NT2/D1 (cell line): ENCODE measurements at places on chromosomes 7 and 10.

DNA sequence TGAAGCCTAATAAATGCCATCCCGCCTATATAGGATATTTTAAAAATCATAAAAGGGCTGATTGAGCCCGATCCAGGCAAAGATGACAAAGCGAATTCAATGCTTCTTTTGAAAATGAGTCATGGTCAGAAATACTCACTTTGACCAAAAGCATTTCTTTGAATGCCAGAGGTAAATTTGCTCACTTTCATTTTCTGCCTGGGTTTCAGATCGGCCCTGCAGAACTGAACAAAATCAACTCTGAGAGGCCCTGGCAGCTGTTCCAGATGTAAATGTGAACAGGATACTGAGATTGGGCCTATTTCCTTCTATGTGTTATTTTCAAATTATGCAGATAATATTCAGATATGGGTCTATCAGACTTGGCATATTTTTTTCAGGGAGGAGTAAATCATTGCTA lies 114.8 kb upstream of the ARID5B start:
- no peak for DNase-seq

DNA sequence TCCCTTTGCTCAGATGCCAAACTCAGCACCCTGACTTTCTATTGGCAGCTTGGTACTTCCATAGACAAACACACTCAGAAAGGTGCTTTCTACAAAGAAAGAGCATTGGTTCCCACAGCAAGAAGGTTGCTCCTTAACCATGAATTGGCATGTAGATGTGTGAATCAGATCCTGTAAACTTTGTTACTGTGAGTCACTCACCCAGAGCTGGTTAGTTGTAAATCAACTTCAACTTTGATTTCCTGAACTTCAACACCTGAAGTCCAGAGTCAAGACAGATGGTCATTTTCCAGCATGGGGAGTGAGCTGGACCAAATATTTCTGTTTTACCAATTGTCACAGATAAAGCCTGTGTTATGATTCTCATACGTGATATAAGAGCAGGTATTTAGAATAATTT lies 797.2 kb downstream of the TNS3 start:
- DNase-seq: no peak

DNA sequence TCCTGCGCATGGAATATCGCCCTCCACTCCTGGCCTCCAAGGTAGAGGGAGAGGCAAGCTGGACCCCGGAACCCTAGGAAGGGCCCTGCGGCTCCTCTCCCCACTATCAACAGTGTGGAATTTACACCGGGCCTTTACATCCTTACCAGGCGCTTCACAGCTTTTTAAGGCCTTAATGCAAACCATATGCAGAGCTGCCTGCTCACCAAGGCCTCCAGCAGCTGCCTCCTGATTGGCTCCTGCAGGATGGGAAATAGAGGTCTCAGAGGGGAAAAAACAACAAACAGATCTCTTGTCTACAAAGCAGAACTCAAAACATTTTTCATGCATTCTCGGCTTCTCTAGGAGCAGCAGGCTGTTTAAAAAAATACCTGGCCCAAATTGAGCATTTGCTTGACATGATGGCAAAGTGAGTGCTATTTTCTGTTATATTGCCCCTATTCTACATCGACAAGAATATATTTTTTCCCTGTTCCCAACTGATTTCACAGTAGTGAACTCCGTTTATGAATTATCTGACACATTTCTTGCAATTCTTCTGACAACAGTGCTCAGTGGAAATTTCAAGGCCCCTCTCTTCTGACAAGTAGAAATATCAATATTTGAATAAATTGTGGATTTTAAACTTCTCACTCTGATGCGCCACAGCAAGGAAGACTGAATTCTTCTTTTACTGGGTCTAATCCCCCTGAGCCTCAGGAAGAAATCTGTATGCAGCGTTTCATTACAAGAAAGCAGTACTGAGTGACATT lies 51.7 kb downstream of the EBF3 start:
- no peak for DNase-seq

- no peak for DNase-seq
Observed at GRCh38 chr10:14179251-14179650, 151.5 kb downstream of the FRMD4A start.

DNA sequence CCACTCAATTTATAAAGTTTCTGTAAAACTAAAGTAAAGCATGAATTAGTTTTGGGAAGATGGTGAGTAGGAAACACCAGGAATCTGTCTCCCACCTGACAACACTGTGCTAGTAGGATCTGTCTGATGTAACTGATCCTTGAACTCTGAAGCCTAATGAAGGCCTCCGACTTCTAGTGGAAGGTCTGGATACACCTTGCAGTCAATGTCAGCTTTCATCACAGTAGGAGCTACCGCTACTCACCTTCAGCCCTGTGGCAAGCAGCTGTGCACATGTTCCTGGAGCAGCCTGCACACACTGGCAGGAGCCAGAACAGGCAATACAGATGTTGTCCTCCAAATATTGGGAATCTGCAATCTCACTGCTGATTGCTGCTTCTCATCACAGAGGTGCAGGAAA lies 471.4 kb downstream of the PTPRN2 start:
- no peak for DNase-seq

GRCh38 chr7:117764031-117764430 lies 109.2 kb downstream of the CTTNBP2 start:
- DNase-seq: no peak

DNA sequence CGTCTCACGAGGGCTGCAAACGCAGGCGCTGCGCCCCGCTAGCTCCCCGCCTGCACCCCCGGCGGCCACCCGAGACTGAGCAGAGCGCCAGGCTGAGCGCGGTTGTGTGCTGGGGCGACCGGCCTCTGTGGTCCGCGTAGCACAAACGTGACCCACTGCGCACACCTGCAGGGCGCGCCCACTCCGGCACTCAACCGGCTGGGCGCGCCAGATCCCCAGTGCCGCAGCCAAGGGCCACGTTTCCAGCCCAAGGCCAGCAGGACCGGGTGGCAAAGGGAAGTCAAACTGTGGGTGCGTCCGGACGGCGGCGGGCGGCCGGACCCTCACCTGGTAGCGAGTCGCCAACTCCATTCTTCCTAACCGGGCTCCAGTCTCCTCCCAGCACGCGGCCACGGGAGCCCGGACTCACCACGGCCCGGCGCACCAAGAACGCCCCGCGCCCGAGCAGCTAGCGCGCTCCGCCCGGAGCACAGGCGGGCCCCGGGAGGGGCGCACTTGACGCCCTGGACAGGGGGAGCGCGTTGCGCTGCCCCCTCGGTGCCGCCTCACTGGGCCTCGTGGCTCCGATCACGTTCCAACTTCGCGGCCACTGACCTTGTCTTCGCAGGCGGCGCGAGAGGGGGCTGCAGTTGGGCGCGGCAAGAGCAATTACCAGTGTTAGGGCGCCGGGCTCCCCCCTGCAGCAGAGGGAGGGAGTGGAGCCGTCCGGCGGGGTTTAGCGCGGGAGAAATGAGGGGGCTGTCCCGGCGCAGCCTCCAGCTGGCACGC lies at the start of gene CDCA7L:
TSS of gene CDCA7L (minus strand) at position 446 of the 768 bp plus-strand sequence. CDS start at position 351, 95 bp downstream.
- DNase-seq: peak; percentile 82

- DNase-seq: no peak
Observed at GRCh38 chr10:100325158-100325557, 4.9 kb downstream of the PKD2L1 start.

DNA sequence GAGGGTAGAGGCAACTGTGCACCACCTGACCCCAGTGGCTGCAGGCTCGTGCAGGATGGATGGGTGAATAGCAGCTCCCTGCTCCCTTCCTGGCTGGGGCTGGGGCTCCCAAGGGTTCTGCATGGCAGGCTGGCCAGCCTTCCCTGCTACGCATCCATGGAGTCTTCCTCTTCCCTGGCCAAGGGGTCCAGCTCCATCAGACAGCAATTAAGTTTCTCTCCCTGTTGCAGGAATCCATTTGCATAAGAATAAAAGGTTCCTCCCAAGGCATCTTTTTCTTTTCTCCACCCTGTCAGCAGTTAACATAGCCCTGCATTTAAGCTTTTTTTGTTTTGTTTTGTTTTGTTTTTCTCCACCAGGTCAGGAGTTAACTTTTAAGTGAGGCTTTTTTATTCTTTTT lies 10.0 kb upstream of the CPA2 start:
- peak; percentile 52 for DNase-seq

- DNase-seq: no peak
Observed at GRCh38 chr10:14254368-14254767, 76.4 kb downstream of the FRMD4A start.

- no peak for DNase-seq
Observed at GRCh38 chr10:79933961-79934360, 14.9 kb downstream of the SFTPD start.

DNA sequence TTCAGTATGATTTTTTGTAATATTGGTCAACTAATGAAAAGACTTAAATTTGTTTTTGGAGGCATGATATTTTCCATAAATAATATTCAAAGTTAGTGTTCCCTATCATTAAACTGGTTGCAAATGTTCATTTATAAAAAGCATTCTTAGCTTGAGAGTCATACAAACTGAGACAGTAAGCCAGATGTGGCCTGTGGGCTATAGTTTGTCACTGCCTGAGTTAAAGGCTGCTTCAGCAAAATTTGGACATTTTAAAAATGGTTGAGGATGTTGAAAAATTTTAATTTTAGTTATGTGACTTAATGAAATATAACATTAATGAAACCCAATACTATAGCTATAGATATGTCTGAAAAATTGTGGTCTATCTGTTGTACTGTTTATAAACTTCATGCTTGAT lies 180.2 kb upstream of the CACNA2D1 start:
- DNase-seq: no peak

DNA sequence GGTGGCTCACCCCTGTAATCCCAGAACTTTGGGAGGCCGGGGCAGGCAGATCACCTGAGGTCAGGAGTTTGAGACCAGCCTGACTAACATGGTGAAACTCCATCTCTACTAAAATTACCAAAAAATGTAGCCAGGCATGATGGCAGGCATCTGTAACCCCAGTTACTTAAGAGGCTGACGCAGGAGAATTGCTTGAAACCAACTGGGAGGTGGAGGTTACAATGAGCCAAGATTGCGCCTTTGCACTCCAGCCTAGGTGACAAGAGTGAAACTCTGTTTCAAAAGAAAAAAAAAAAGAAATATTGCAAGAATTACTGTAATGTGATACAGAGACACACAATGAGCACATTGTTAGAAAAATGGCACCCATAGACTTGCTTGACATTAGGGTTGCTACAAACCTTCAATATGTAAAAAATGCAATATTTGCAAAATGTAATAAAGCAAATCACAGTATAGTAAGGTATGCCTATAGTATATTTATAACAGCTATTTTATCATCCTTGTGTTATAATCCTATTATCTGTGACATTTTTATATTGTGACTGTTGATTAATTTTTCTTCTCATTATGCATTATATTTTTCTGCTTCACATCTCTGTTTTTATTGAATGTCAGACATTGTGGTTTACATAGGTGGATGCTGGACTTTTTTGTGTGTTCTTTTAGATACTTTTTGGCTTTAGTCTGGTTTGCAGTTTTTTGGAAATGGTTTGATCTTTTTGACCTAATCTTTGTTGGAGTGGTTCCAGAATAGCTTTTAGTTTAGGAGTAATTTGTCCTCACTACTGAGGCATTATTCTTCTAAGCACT lies 55.4 kb upstream of the HELLS start:
- no peak for DNase-seq

- no peak for DNase-seq
Observed at GRCh38 chr10:28592953-28593352, 60.0 kb downstream of the WAC start.

DNA sequence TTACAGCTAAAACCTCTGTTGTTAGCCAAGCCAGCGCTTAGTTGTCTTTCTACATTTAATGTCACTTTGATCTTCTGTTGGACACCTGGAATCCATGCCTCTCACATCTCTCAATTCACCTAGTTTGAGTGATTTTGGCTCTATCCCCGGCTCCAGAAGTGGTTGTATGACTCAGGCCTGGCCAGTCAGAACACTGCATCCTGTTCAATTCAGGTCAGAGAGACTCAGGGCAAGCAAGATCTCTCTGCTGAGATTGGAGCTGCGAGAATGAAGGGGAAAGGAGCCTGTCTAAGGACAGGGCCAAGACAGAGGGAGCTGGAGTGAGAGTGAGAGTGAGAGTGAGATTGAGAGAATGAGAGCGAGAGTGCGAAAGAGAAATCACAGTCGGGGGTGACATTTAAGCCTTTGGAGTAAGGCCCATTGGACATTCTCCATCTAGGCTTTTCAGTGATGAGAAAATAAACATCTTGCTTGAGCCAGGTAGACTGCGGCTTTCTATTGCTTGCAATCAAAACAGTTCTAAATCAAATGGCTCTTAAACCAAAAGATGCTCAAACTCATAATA lies 83.3 kb upstream of the DYNC1I1 start:
- no peak for DNase-seq

GRCh38 chr10:110498982-110499795 lies 1.5 kb downstream of the DUSP5 start:
- no peak for DNase-seq

- no peak for DNase-seq
Observed at GRCh38 chr10:31929261-31930022, 811 bp upstream of the ARHGAP12 start.

- no peak for DNase-seq
Observed at GRCh38 chr10:26216585-26217395, at the start of gene GAD2. Gene GAD2, plus strand, starts transcription at chr10:26216774. Its CDS starts 36 bp downstream, at chr10:26216810.

- DNase-seq: no peak
Observed at GRCh38 chr7:120190109-120190508, 82.9 kb upstream of the KCND2 start.
